PC-9 (cell line): ENCODE measurements at places on chromosomes 16 and 17. TPM values are rescaled to one million over a fixed set of nuclear protein-coding genes. Genes with fewer than 3 reads are reported as not detected.

GRCh38 chr17:69286257-69286656, 40.7 kb downstream of the ABCA5 start:
- no peak for DNase-seq

- no peak for DNase-seq
Measured at GRCh38 chr17:68289936-68290267, 1.0 kb downstream of the SLC16A6 start.

- peak; percentile 82 for DNase-seq
Measured at GRCh38 chr17:73292031-73292531, 19.7 kb downstream of the CDC42EP4 start.

- no peak for DNase-seq
Measured at GRCh38 chr17:55577687-55578086, 66.4 kb upstream of the SMIM36 start.

DNA sequence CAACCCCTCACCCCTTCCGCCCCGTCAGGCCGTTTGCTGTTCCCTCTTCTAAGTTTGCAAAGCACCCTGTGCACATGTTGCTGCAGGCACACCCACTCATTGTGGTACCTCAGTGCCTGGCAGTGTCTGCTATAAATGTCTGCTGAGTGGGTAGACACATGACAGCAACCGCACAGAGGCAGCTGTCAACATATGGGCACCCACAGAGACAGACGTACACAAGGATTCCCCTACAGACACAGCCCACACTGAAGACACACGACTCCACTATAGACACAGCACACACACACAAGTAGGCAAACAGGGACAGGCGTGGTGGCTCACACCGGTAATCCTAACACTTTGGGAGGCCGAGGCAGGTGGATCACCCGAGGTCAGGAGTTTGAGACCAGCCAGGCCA, 17.8 kb upstream of the CRK start:
- no peak for DNase-seq

DNA sequence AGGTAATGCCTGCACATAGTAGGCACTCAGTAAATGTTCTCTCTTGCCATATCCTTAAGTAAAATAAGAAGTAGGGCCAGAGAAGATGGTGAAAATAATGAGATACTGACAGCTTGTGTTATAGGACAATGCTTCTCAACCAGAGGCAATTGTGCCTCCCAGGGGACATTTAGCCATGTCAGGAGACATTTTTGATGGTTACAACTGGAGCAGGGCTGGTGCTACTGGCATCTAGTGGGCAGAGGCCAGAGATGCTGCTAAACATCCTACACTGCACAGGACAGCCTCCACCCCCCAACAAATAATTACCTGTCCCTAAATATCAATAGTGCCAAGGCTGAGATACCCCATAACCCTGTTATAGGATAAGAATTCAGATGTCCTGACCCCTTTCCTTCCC, 1.7 kb downstream of the RAD51D start:
- peak; percentile 35 for DNase-seq

GRCh38 chr16:70793851-70794502, 7.0 kb downstream of the VAC14 start:
- DNase-seq = no peak

GRCh38 chr17:70414300-70414699, 245.0 kb downstream of the KCNJ2 start:
- DNase-seq = no peak

GRCh38 chr17:39139161-39139511, 12.3 kb downstream of the PLXDC1 start:
- DNase-seq = peak; percentile 89

GRCh38 chr16:4676831-4677230, 16.5 kb upstream of the NUDT16L1 start:
- no peak for DNase-seq

DNA sequence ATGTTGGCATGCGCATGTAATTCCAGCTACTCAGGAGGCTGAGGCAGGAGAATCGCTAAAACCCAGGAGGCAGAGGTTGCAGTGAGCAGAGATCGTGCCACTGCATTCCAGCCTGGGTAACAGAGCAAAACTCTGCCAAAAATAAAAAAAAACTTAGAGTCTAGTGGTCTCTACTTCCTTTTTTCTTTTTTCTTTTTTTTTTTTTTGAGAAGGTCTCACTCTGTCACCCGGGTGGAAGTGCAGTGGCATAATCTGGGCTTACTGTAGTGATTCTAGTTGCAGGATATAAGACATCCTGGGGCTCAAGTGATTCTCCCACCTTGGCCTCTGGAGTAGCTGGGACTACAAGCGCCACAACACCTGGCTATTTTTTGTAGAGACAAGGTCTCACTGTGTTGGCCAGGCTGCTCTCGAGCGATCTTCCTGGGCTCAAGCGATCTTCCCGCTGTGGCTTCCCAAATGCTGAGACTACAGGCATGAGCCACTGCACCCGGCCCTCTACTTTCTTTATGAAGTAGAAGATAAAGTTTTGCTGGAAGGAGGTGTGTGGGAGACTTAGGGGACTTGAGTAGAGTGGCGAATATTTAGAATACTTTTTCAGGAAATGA, 47.9 kb upstream of the TAOK1 start:
- no peak for DNase-seq

DNA sequence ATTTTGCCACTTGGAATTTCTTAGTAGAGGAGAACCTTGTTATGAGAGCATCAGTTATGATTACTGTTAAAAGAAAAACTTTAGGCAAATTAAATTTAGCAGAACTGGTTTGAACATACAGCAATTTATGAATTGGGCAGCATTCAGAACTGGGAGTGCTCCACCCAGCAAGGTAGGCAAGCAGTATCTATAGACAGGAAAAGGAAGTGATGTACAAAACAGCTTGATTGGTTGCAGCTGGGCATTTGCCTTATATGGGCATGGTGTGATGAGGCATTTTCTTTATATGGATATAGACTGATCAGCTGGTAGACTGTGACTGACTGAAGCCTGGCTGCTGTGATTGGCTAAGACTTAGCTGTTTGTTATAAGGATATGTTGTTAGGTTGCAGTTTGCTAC, 17.6 kb upstream of the CYLD start:
- DNase-seq = no peak

DNA sequence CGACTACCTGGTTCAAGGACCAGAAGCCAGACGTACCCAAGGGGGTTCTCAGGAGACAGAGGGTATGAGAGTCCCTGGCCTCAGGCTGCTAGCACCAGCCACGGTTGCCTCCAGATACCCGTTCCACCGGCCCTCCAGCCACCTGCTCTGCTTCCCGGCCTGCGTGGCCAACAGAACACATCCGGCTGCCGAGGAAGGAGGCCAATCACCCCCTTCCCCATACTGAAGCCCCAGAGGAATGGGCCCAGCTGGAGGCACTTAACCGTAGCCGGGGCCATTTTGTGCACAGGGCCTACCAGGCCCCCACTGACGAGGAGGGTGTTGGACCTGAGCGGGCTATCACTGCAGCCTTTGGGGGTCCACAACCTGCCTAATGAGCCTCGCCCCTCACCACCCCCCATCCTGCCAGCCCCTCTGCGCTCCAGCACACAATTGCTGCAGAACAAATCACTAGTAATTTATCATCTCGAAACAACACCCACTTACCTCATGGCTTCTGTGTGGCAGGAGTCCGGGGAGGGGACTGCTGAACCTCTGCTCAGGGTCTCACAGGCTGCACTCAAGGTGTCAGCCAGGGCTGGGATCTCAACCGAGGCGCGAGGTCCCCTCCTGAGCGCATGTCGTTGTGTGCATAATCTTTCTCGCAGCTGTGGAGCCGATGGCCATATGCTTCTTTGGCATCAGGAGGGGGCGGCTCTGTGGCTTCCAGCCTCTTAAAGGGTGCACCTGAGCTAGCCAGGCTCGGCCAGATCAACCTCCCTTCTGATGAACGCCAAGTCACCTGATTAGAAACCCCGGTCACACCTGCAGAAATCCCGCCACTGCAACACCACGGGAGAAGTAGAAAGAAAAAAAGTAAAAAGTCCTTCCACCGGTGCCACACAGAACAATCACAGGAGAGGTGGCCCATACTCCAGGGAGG, 10.1 kb upstream of the KREMEN2 start:
- DNase-seq = no peak

GRCh38 chr16:23570992-23571632, 13.6 kb downstream of the UBFD1 start:
- DNase-seq = no peak

DNA sequence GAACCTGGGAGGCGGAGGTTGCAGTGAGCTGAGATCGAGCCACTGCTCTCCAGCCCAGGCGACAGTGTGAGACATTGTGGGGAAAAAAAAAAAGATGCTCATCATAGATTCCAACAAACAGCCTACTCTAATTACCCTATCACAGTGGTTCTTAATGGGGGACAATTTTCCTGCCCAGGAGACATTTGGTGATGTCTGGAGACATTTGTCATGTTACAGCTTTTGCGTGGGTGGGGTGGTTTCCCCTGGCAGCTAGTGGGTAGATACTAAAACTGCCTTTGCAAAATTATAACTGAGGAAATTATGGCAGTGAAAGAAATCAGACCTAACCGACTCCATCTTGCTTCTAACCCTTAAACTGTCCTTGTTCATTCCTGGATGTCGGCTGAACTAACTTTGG, 92.5 kb upstream of the RBL2 start:
- no peak for DNase-seq

GRCh38 chr16:75491876-75492275, 3.4 kb downstream of the CHST6 start:
- DNase-seq = peak; percentile 77

GRCh38 chr17:76845541-76846017, 22.6 kb upstream of the MGAT5B start:
- no peak for DNase-seq

DNA sequence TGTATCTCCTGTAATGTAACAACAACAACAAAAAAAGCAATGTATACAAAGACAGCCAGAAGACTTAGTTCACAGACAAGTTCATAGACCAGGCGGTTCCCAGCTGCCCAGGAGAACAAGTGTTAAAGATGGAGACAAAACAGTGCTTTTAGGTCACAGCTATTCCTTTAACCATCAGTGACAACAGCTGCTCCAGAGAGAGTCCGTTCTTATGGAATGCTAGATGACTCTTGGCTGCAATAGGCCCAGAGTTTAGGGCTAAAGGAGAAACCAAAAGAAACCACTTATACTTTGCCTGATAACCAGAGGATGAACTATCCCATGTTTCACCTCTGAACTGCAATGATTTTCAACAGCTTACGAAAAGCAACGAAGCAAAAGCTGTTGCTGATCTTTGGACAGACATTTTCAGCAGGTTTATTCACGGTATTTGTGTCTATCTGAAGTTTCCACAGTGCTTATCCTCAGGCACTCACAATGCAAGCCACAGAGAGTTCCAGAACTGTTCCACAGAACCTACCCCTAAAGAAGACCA, 6.0 kb downstream of the ZCCHC14 start:
- no peak for DNase-seq

DNA sequence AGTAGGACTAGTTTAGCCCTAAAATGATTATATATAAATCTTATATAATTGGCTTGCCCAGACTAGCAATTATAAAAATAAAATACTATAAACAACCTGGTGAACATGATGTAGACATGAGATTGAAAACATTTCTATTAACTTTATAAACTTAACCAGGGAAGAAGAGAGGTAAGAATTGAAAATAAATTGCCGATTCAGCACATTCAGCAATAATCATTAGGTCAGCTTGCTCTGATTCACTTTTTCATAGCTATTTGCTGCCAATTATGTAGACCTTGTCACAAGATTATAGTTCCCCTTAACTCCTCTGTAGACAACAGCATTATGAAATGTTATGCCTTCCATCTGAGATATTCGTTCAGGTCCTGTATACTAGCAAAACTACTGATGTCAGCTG, 199.3 kb upstream of the CA10 start:
- no peak for DNase-seq

DNA sequence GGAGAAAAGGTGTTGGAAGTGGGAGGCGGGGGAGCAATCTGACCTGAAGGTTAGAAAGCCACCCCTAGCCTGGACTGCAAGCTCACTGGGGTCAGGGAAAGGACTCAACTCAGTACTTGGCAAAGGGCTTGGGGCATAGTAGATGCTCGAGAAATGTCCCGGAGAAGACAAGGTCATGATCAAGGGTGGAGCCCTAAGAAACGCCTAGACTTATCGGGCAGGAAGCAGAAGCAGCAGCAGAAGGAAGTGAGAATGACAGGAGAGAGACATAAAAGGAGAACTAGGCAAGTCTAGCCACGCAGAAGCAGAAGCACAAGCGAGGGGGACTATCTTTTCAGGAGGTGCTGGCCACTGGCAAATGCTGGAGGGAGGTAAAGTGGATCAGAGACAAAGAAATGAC, 10.2 kb downstream of the COTL1 start:
- no peak for DNase-seq

- peak; percentile 69 for DNase-seq
Measured at GRCh38 chr17:63445954-63446752, at the start of gene CYB561. TSS of gene CYB561 (minus strand) at chr17:63446306. CDS start at chr17:63437547, 8,759 bp downstream.

GRCh38 chr17:61401389-61402072, 1.9 kb downstream of the TBX2 start:
- DNase-seq = no peak

DNA sequence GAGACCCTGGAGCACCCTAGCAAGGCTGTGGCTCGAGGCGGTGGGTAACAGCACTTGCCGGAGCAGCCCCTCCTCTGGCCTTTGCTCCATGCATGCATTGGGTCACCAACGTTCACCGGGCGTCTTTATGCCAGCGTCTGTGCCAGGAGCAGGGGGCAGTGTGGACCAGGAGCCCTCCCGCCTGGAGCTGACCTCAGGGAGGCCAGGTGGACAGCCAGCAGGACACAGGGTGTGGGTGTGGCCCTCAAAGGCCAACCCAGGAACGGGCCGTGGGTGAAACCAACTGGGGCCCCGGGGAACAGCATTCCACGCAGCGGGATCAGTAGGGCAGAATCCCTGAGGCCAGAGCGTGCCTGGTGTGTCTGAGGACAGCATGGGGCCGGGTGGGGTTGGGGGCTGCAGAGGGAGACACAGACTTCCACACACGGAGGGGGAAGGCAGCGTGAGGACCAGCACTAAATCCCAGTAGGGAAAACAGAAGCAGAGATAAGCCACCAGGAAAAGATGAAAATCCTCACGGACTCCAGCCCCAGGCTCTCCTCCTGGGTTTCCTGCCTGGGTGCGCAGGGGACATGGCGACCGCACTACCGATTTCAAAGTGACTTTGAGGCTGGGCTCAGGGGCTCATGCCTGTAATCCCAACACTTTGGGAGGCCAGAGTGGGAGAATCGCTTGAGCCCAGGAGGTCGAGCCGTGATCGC, 2.9 kb upstream of the CD7 start:
- DNase-seq = no peak

DNA sequence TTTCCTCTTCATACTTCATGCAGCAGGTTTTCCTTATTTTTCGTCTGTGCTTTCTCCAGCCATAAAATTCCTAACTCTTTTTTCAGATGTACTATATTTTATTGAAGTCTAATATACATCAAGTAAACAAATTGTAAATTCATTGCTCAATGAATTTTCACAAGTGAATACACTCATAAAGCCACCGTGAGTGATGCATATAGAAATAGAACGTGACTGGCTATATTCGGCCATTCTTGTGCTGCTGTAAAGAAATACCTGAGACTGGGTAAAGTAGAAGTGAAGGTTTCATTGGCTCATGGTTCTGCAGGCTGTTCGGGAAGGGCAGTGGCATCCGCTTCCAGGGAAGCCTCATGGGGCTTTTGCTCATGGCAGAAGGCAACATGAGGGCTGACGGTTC, 868.4 kb upstream of the EEF2KMT start:
- no peak for DNase-seq

- no peak for DNase-seq
Measured at GRCh38 chr16:47627085-47627639, 166.0 kb downstream of the PHKB start.

Gene PRR15L
- total RNA-seq = 5.3 and 6.2 TPM in 2 replicates

Gene NOXO1
- total RNA-seq = 11.1 and 12.7 TPM in 2 replicates

Gene KRT31
- not detected in 2 replicates for total RNA-seq

Gene TMC5
- 22.1 and 52.5 TPM in 2 replicates for total RNA-seq

Gene RHBDL3
- total RNA-seq = 0.25 TPM in 1 of 2 replicates, not detected in the other

Gene UBFD1
- total RNA-seq = 95.8 and 98.2 TPM in 2 replicates

Gene SEPTIN1
- total RNA-seq = 6.7 and 7.6 TPM in 2 replicates

Gene FA2H
- total RNA-seq = 3.5 and 4.8 TPM in 2 replicates

Gene JPH3
- total RNA-seq = not detected in 2 replicates

Gene SGCA
- not detected in 2 replicates for total RNA-seq

Gene EVPL
- total RNA-seq = 60.8 and 77.8 TPM in 2 replicates
